ENCODE measurements at places on chromosomes 7 and 10.

DNA sequence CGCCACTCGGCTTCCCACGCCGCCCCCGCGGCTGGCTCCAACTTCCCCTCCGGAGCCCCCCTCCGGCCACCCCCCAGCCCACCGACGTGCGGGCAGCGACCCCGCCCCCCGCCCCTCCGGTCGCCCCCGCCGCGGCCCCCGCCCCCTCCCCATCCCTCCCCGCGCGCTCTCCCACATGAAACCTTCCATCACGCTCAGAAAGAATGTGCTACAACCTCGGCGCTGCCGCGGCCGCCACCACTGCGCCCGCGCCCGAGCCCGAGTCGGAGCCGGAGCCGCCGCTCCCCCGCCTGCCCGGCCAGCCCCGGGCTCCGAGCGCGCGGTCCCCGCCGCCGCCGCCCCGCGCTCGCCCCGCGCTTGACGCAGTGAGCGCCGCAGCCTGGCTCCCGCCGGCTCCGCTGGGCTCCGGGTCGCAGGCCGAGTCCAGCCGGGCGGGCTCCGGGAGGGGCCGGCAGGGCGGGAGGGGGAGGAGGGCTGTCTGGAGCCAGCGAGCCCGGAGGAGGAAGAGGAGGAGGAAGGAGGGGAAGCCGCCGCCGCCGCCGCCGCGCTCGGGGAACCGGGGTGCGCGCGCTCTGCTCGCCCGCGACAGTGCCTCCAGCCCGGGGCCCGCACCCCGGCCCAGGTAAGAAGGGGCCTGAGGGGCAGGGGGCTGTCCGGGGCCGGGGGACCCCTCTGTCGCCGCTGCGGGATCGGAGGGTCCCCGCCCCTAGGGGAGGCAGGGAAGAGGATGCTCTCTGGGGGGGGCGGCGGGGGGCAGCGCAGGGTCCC, 4.3 kb upstream of the ELFN1 start:
- DNase-seq: peak; percentile 8

DNA sequence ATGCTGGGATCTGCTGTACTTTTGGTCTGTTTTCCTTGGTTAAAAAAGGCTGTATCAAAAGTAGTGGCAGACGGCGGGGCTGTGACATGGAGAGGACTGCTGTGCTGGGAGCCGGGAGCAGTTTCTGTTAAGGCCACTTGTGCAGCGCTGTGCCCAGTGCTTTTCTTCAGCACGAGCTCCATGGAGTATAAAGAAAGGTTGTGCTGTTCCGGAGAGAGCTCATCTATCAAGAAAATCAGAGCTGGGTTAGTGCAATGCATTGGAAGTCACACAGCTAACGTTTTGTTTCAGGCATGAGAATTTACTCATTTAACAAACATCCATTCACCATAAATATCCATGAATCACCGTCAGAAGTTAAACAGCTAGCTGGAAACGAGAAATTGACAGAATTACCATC, 62.0 kb downstream of the KIAA1549 start:
- no peak for DNase-seq

- no peak for DNase-seq
These were observed 33.0 kb downstream of the KIF5B start for GRCh38 chr10:32023264-32023663.

DNA sequence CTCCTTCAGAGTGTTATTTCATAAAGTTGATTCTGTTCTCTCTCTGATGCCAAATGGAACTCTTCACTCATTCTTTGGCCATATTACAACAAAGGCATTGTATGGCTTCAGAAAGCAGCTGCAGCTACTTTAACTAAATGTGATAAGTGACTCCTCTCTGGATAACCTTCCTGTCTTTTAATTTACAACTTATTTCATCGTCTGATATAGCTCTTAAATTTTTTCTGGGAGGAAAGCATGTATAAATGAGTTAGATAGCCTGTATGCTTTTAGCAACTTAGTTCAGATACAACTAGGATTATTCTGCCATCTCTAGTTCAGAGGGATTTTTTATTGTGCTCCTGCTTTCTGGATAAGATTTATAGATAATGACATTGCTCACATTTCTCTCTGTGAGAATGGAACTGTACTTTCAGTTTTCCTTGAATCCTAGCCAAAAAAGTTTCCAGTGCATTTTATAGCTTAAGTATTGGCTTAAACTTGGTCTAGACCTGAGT, 57.5 kb downstream of the KLHDC10 start:
- DNase-seq: no peak

GRCh38 chr7:135980665-135981180, 3.6 kb upstream of the MTPN start:
- peak; percentile 67 for DNase-seq

GRCh38 chr10:71804077-71804476, 30.8 kb upstream of the VSIR start:
- no peak for DNase-seq
